Tibial nerve (tissue), 4 donors: ENCODE measurements at places on chromosomes 5 and 9. TPM values are rescaled to one million over a fixed set of nuclear protein-coding genes. Genes with fewer than 3 reads are reported as not detected.

ANKRD20A1 gene
- 3.1 TPM for total RNA-seq

MEIKIN gene
- not detected for total RNA-seq

RLN2 gene
- total RNA-seq, result not detected

- DNase-seq, result no peak
Measured at GRCh38 chr5:84384604-84385575, at the start of gene EDIL3. Gene EDIL3, minus strand, starts transcription at chr5:84384880. Its CDS starts 506 bp downstream, at chr5:84384374.

GRCh38 chr5:179994583-179995323, 76.8 kb downstream of the RNF130 start:
- DNase-seq, result no peak

DNA sequence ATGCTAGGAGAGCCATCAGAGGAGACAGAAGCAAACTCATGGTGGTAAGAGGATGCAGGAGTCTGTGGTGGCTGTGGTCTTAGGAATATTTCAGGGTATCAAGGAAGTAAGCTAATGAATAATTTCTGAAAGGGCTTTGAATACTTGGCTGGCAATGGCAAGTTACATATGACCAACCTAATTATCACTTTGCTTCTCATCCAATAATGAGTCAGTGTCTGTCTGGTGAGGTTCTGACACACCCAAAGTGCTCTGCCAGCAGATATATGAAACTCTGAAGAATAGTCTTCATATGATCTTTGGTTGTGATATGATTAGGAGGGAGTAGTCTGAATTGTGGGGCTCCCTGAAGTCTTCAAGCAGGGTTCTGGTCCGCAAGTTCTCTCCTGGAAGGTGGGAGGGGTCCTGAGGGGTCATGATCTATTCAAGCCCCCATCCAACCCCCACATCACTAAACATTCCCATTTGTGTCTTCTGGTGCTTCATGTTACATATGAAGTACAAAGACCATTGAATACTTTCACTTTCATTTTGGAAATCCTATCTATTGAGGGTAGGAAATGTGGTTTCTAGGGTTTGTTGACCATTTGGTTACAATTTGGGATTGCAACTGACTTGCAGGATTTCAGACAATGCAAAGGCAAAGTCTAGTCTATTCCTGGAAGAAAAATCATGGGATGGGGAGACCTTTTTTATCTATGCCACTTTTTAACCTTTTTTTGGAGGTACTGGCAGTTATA, 199.9 kb upstream of the CDKN2B start:
- DNase-seq, result no peak

DNA sequence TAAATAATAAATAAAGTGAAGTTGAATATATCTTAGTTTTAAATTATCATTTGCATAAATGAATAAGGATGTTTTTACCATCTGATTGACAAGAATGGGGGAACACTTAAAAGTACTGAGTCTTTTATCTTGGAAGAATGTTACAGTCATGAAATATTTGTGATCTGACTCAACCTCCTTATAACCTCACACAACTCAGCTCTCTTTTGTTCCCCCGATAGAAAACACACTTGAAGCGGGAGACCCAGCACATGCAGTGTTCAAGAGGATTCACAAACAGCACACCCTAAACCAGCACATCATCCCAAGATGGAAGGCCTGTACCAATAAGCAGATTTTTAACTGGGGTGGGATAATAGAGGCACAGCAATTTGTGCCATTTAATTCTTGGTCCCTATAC, 15.5 kb downstream of the BAAT start:
- DNase-seq, result no peak

- no peak for DNase-seq
Measured at GRCh38 chr5:115064380-115064779, 105.3 kb downstream of the TRIM36 start.

DNA sequence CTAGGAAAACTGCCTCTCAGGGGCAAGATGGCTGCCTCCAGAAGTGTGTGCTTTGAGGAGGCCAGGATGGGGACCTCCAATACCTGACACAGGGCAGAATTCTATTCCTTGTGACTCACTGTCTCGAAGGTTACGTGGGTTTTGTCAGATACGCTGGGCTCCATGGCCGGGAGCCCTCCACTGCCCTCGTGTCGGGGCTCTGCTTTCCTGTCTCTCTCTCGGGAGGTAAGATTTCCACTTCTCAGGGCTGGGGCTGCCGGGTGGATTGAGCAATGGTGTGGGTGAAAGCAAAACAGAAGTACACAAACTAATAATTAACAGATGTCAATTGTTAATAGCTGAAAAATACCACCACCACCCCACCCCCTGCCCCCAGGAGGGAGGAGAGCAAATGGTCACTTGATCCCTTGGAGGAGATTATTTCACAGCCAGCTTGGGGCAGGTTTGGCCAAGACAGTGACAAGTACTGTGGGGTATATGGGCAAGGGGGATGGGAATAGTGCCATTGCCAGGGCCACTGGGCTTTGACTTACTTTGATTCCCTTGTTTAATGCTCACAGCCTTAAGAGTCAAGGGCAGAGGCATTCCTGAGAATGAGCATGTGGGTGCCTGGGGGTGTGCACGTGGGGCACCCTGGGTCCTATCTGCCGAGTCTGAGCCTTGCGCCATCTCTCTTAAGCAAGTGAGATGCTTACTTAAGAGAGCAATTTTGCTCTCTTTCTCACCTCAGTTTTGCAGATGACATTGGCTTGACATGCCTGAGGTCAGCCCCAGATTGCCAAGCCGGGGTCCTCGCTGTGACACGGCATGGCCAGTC, 28.8 kb upstream of the DAB2IP start:
- DNase-seq, result no peak

- no peak for DNase-seq
Measured at GRCh38 chr5:160513485-160513884, 91.8 kb downstream of the PTTG1 start.

DNA sequence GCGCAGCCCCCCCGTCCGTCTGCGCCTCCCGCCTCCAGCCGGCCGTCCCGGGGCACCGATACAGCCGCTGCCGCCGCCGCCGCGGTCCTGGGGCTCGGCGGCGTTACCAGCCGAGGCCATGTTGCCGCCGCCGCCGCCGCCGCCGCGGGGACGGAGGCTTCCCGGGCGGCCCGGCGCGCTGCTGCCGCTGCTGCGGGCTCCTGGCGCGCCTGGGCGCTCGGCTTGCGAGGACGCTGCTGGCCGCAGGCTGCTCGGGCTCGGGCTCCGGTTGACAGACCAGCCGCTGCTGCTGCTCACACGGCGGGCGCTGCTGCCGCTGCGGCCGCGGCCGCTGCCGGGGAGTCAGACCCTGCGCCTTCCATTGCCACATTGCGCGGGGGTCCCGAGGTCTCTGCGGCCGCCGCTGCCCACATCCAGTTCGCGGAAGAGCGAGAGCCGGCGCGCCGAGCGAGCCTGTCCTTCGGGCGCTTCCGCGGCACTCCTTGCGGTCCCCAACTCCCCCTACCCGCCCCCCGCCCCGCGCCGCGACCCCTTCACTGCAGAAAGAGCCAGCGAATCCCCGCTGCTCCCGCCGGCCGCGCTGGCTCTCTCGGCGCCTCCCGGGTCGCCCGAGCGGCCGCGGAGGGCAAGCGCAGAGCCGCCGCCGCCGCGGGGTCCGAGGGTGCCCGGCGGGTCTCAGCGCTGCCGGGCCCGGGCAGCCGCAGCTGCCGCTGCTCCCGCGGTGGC, 8.4 kb downstream of the PTCH1 start:
- no peak for DNase-seq

DNA sequence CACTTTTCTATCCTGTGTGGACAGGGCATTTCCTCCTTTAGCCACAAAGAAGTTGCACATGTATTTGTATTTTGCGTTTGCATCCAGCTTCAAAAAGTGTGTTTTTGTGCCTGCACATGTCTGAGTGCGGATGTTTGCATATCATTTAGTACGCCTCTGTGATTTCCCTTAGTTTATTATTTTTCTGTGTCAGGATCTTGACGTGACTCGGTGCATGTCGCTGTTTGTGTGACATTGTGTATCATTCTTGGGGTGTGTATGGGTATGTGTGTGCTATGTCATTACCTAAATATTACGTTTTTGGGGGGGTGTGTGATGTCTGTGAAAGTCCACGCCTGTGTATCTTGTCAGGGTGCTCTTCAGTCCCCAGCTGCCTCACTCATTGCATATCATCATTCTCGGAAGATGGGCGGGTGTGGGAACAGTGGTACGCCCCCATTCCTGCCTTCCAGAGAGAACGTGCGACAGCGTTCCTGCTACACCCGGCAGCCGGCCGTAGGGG, 416 bp upstream of the PAIP2 start:
- no peak for DNase-seq

DNA sequence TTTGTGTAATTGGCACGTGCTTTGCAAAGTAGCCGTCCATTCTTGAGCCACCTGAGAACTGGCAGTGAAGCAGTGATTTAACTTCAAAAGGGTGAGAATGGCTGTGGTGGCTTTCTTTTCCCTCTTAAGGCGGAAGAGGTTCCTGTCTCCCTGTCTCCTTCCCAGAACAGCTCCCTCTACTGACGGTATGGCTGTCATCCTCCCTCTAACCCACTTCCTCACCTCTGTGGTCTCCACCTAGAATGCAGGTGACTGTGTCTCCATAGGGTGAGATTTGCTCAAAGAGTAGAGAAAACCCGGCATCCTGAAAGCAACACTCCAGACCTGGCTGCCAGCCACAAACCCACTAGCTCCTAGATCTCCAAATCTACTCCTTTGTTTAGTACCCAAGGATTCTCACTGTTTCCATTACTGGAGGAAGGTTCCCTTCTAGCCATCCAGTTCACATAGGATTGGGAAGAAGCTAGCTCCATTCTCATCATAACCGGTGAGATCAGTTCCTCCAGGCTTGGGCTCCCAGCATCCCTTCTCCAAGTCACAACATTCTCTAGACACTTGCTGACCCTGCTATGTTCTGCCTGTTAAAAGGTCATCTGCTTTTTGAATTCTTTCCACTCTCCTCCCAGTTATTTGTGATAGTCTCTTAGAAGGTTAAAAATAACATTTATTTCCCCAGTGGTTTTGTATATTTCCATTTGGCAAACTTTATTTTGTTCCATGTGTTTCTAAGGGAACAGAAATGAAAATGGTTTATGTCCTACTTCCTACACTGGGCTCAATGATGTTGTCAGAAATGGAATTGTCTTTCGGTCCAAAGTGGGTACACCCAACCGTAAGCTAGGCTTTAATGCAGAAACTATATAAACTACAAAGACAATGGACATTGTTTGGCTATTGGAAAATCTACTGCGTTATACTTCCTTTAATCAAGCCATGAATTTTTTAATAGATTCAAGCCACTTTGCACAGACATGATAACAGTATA, 269.4 kb downstream of the CWC27 start:
- DNase-seq, result no peak

DNA sequence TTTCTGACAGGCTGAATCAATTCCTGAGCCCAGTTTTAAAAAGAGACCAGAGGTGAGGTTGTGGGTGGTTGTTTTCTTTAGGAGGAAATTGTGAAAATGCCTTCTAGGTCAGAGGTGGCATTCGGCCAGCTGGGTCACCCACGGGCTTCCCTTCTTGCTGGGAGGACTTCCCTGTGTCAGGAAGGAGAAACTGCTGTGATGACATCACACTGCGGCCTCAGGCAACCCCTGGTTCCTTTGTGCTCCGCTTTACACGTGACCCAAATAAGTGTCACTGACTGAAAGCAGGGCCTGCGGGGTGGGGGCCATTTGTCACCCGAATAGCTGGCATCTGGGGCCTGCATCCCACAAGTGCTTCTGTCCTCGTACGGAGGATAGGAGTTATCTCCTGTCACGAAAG, 39.7 kb downstream of the FABP6 start:
- DNase-seq, result peak; percentile 75

- DNase-seq, result no peak
Measured at GRCh38 chr5:1152156-1152555, 40.3 kb upstream of the SLC12A7 start.

DNA sequence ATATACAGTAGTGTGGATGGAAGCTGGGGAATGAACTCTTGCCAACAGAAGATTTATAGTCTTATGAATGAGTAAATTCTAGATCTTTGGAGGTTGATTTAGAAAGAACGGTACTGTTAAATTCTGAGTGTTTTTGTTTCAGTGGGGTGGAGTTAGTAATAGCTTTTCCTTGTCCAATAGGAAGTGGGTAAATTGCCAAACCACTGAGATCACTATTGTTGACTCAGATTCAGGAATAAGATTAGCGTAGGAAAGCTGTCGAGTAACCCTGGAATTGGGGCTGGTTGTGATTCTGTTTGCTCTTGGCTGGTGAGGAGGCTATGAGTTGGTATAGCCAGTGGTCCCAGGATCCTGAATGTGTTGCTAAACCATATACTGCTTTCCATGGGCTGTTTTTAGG, 155.6 kb downstream of the ARHGAP26 start:
- DNase-seq, result no peak

DNA sequence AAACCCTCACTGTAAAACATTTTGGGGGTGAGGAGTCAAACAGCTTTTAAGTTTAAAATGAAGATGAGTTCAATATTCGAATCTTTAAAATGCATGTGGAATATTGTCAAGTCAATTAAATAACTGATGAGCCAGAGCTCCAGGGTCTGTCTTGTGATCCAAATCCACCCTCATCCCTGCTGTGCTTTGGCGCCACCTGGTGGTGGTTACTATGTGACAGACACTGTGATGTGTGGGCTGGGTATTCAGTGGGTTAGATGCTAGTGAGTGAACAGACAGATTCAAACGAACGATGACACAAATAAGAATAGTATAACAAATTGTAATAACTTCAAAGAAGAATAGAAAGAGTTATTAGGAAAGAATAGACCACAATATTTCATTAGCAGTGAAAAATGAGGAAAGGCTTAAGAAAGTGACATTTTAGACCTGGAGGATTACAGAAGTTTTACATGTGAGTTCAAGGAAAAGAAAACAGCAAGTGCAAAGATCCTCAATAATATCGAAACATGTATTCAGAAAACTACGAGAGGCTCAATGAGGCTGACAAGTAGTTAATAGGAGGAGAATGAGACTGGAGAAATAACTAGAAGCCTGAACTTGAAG, 51.4 kb upstream of the CHSY3 start:
- peak; percentile 64 for DNase-seq

- DNase-seq, result no peak
Measured at GRCh38 chr9:134968011-134968822, 50.5 kb upstream of the FCN1 start.

GRCh38 chr5:3002230-3002629, 250.8 kb upstream of the IRX2 start:
- DNase-seq, result no peak

DNA sequence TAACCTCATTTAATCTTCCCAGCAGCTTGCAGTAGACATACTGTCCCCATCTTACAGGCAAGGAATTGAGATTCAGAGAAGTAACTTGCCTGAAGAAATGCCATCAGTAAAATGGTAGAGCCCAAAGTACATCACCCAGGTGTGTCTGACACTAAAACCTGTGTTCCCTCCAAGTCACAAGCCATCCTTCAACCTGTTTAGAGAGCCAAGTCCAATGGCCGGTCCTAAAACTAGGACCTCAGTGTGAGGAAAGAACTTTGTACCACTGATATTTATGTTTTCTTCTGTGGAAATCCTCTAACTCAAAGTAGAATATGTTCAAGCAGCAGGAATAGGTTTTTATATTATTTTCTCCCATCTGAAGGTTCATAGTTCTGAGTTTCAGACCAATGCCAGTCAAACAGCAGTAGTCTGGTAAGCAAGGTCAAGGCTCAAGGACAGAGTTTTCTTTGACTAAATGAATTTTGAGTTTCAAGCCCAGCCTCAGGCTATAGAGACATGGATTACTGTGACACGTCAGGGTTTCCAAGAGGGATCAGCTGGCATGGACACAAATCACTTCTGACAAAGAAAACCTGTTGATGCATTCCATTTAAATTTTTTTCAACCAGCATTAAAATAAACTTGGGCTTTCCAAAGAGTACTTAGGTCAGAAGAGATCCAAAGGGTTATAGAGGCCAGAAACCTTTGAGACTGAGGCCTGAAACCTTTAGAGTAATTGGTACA, 80.9 kb upstream of the PLPP6 start:
- DNase-seq, result no peak

- DNase-seq, result no peak
Measured at GRCh38 chr5:24397601-24398000, 247.2 kb downstream of the CDH10 start.
